ENCODE measurements at places on chromosomes 6 and 20.

- no peak overlapping the region for H3K27ac ChIP-seq
- H3K36me3 ChIP-seq: no peaks in the 10 kb centered on the region
- H3K4me3 ChIP-seq: no peak overlapping the region
- H3K4me1 ChIP-seq: no peaks in the 10 kb centered on the region
- peak; percentile 81 for DNase-seq
Measured at GRCh38 chr6:18861204-18861603, 474.1 kb downstream of the RNF144B start.

DNA sequence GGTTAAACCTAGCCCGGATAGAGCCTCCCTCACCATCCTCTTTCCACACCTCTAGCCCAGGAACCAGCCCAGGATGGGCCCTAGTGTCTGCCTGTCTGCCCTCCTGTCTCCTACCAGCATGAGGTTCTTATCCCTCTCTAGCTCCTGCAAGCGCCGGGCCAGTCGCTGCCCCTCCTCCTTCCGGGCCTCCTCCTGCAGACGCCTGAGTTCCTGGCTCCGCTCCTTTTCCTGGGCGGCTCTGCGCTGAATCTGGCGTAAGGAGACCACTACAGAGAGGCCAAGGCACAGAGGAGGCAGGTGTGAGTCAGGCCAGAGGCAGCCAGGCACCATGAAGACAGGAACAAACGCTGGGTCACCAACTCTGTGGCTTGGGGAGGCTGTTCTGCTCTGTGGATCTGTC, 4.3 kb upstream of the PSORS1C2 start:
- no peak for DNase-seq
- H3K27ac ChIP-seq: no peak overlapping the region
- H3K4me1 ChIP-seq: peaks cover 4% of the 10 kb centered on the region
- peaks cover 34% of the 10 kb centered on the region for H3K36me3 ChIP-seq

DNA sequence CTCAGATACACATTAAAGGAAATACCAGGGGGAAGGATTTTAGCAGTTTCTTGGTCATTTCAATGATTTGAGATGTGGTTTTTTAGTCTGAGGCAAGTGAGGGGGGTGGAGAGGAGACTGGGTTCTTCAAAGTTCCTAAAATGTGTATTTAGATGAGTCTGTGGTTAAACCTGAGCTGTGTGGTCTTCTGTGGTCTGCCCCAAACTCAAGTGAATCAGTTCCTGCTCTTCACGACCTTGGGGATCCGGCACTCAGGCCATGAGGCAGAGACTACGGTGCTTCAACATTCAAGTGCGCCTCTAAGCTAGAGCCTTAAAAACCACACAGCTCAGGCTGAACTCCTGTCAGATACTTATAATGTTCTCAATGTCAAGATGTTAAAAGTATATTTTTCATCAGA, 406.7 kb downstream of the LMBRD1 start:
- no peaks in the 10 kb centered on the region for H3K27me3 ChIP-seq
- no peaks in the 10 kb centered on the region for H3K4me1 ChIP-seq
- DNase-seq: no peak
- H3K36me3 ChIP-seq: no peaks in the 10 kb centered on the region

- DNase-seq: no peak
- H3K27me3 ChIP-seq: no peaks in the 10 kb centered on the region
- H3K4me3 ChIP-seq: no peak overlapping the region
- no peaks in the 10 kb centered on the region for H3K4me1 ChIP-seq
Measured at GRCh38 chr6:87870556-87870955, 168.5 kb upstream of the AKIRIN2 start.

DNA sequence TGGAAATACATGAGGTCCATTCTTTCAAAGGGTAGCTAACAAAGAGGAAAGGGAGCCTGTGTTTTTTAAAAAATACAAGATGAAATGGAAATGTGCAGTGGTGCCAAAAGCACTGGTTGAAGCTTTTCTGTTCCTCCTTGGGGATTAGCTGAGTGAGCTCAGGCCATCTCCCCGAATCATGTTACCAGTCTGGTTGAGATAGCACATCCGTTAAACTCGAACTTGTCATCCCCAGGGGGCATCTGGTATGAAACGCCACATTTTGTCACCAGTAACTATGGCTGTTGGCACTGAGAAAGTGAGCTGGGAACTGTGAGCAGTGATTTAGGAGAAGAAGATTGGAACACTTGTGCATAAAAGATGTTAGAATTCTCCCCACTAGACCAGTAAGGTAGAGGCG, 196.2 kb downstream of the SAMD5 start:
- no peaks in the 10 kb centered on the region for H3K4me1 ChIP-seq
- no peaks in the 10 kb centered on the region for H3K36me3 ChIP-seq
- no peak overlapping the region for H3K27ac ChIP-seq
- no peak overlapping the region for H3K4me3 ChIP-seq

- no peaks in the 10 kb centered on the region for H3K4me1 ChIP-seq
- no peaks in the 10 kb centered on the region for H3K27me3 ChIP-seq
- H3K27ac ChIP-seq: no peak overlapping the region
- no peak overlapping the region for H3K4me3 ChIP-seq
Measured at GRCh38 chr6:101876431-101876830, 482.9 kb downstream of the GRIK2 start.

GRCh38 chr6:33431880-33432541, 12.1 kb downstream of the SYNGAP1 start:
- no peaks in the 10 kb centered on the region for H3K27me3 ChIP-seq
- peaks cover 53% of the 10 kb centered on the region for H3K4me1 ChIP-seq
- H3K4me3 ChIP-seq: no peak overlapping the region
- H3K27ac ChIP-seq: no peak overlapping the region
- peaks cover 49% of the 10 kb centered on the region for H3K36me3 ChIP-seq
- DNase-seq: no peak

- no peak overlapping the region for H3K4me3 ChIP-seq
- DNase-seq: no peak
- no peaks in the 10 kb centered on the region for H3K36me3 ChIP-seq
- no peaks in the 10 kb centered on the region for H3K27me3 ChIP-seq
- H3K4me1 ChIP-seq: no peaks in the 10 kb centered on the region
Measured at GRCh38 chr6:139423971-139424667, 49.7 kb upstream of the CITED2 start.

DNA sequence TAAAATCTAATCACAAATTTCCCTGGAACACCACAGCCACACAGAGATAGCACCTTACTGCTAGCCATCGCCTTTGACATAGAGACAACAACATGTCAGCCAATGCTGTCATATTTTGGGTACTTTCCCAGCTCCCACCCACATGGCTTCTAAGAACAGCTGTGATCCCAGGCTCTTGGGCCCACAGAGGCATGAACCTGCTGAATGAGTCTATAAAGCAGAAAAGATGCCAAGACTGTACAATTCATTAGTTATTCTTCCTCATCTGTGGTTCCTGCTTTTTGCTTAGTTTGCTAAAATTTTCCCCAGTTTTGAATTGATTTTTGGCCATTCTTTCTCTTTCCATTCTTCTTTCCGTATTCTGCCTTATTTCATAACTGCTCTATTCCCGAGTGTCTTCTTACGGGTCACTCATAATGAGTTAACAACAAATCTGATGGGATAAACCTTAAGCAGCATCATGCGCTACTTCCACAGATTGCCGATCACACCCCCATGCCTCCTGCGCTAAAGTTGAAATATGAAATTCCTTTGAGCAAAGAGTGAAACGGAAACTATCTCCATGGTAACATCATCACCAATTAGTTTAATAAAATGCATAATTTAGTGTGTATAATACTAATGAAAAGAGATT, 327.3 kb upstream of the HSF2 start:
- H3K4me1 ChIP-seq: no peaks in the 10 kb centered on the region
- H3K27me3 ChIP-seq: no peaks in the 10 kb centered on the region
- H3K27ac ChIP-seq: no peak overlapping the region
- no peaks in the 10 kb centered on the region for H3K36me3 ChIP-seq

GRCh38 chr20:5482791-5483190, 166.0 kb upstream of the PROKR2 start:
- peaks cover 10% of the 10 kb centered on the region for H3K4me1 ChIP-seq
- no peak overlapping the region for H3K27ac ChIP-seq
- no peak overlapping the region for H3K4me3 ChIP-seq

- H3K27me3 ChIP-seq: no peaks in the 10 kb centered on the region
- H3K36me3 ChIP-seq: no peaks in the 10 kb centered on the region
- H3K4me1 ChIP-seq: no peaks in the 10 kb centered on the region
- no peak overlapping the region for H3K27ac ChIP-seq
- peak; percentile 41 for DNase-seq
Measured at GRCh38 chr6:98927534-98927933, 20.2 kb downstream of the FBXL4 start.

- peaks cover 76% of the 10 kb centered on the region for H3K36me3 ChIP-seq
- H3K27me3 ChIP-seq: no peaks in the 10 kb centered on the region
- no peak for DNase-seq
- H3K4me1 ChIP-seq: peaks cover 27% of the 10 kb centered on the region
Measured at GRCh38 chr20:36496707-36497669, 44.3 kb upstream of the MYL9 start.

DNA sequence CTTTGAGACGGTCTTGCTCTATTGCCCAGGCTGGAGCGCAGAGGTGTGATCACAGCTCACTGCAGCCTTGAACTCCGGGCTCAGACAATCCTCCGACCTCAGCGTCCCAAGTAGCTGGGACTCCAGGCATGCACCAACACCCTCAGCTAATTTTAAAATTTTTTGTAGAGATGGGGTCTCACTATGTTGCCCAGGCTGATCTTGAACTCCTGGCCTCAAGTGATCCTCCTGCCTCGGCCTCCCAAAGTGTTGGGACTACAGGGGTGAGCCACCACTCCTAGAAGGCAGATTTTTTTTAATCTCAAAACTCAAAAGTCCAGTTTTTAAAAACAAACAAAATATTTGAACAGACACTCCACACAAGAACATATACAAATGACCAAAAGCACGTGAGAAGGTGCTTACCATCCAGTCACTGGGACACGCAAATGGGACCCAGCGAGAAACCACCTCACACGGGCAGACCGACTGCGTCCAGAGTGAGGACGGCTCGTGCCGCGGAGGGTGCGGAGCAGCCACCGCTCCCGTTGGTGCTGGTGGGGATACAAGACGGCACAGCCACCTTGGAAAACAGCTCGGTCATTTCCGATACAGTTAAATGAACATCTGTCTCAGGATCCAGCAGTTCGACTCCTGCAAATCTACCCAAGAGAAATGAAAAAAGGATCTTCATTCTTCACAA, 8.5 kb upstream of the HELZ2 start:
- peaks cover 3% of the 10 kb centered on the region for H3K27me3 ChIP-seq
- no peak for DNase-seq
- peaks cover 15% of the 10 kb centered on the region for H3K36me3 ChIP-seq
- H3K27ac ChIP-seq: no peak overlapping the region
- H3K4me1 ChIP-seq: peaks cover 2% of the 10 kb centered on the region

DNA sequence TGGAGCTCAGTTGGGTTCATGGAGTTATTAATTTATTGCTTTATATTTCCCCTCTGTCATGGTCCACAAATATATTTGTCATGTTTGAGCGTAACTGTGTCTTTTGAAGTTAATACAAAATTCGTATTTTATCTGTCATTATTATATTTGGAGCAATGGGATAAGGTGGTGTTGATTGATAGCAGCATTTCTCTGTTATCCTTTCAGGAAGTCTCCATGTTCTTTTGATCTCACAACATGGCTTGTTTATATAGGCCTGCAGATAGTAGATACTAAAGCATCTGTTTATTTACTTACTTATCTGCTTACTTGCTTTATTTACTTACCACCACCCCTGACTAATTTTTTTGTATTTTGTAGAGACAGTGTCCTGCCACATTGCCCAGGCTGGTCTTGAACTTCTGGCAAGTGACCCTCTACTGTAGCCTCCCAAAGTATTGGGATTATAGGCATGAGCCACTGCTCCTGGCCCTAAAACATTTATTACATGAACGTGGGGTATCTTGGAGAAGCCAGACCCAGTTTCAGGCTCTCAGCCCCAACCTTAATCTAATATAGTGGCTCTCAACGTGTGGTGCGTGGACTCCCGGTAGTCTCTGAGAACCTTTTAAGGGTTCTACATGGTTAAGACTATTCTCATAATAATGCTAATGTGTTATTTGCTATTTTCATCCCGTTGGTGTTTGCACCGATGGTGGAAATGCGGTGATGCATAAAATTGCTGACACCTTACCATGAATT, 104.2 kb downstream of the NCOA3 start:
- H3K36me3 ChIP-seq: no peaks in the 10 kb centered on the region
- DNase-seq: no peak
- H3K4me1 ChIP-seq: no peaks in the 10 kb centered on the region
- H3K4me3 ChIP-seq: no peak overlapping the region

GRCh38 chr6:41092421-41093140, 19.8 kb downstream of the NFYA start:
- no peaks in the 10 kb centered on the region for H3K4me1 ChIP-seq
- peaks cover 31% of the 10 kb centered on the region for H3K36me3 ChIP-seq
- no peak overlapping the region for H3K4me3 ChIP-seq
- peak; percentile 7 for DNase-seq

DNA sequence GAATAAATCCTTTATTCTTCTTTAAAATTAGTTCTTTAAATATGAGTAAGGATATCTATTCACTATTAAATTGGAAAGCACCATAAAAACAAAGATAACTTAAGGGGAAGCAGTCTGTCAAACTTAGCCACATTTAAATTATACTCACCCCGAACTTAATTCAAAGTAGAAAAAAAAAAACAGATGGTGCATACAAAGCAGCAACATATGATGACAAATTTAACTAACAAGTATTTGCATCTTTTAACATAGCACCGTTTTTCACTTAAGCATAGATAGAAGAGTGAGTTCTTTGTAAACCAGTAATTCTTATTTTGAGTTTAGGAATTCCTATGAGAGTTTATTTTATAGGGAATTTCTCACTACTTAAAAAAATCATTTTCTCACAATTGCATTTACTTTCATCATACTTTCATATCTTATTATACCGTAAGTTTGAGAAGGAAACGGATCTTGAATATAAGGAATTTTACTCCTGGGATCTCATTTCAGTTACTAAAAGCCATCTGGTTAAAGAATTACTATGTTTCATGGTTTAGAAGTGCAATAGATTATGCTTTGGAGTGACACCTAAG, 828.2 kb upstream of the MAP3K7 start:
- no peak for DNase-seq
- no peak overlapping the region for H3K4me3 ChIP-seq
- H3K27ac ChIP-seq: no peak overlapping the region
- H3K4me1 ChIP-seq: no peaks in the 10 kb centered on the region

DNA sequence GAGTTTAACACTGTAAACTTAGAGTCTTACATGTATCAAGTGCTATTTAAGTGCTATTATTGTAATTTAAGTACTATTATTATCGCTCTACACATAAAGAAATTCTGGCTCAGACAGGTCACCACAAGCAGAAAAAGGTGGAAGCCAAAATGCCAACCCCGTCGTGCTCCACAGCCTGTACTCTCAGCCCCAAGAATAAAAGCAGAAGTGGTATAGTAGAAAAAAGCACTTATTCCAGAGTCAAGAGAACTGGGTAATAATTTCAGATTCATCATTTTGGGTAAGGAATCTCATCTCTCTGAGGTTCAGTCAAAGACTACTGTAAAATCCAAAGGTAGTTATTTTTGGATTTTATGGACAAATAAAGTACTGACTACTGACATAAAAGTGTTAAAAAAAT, 943 bp downstream of the ZUP1 start:
- DNase-seq: no peak

GRCh38 chr6:16849280-16849987, 88.2 kb upstream of the ATXN1 start:
- H3K27me3 ChIP-seq: no peaks in the 10 kb centered on the region
- no peak for DNase-seq
- no peak overlapping the region for H3K4me3 ChIP-seq
- no peaks in the 10 kb centered on the region for H3K36me3 ChIP-seq

All from spinal cord (tissue), 10 donors.